Pulmonary artery endothelial cell (primary cell): ENCODE measurements at places on chromosomes 1 and 21. TPM values are rescaled to one million over a fixed set of nuclear protein-coding genes. Genes with fewer than 3 reads are reported as not detected.

Gene NUDT17
- total RNA-seq, result 2.8 and 3.4 TPM in 2 replicates

Gene NFIA
- 9.3 and 10.2 TPM in 2 replicates for total RNA-seq

Gene SLAMF9
- not detected in 2 replicates for total RNA-seq

Gene TRIM17
- total RNA-seq, result not detected in 2 replicates

Gene DEPDC1
- total RNA-seq, result 15.7 and 49.6 TPM in 2 replicates
